ENCODE measurements at places on chromosomes 2 and 18.

GRCh38 chr18:79707671-79708070 is 28.1 kb downstream of the CTDP1 start:
- DNase-seq = no peak

DNA sequence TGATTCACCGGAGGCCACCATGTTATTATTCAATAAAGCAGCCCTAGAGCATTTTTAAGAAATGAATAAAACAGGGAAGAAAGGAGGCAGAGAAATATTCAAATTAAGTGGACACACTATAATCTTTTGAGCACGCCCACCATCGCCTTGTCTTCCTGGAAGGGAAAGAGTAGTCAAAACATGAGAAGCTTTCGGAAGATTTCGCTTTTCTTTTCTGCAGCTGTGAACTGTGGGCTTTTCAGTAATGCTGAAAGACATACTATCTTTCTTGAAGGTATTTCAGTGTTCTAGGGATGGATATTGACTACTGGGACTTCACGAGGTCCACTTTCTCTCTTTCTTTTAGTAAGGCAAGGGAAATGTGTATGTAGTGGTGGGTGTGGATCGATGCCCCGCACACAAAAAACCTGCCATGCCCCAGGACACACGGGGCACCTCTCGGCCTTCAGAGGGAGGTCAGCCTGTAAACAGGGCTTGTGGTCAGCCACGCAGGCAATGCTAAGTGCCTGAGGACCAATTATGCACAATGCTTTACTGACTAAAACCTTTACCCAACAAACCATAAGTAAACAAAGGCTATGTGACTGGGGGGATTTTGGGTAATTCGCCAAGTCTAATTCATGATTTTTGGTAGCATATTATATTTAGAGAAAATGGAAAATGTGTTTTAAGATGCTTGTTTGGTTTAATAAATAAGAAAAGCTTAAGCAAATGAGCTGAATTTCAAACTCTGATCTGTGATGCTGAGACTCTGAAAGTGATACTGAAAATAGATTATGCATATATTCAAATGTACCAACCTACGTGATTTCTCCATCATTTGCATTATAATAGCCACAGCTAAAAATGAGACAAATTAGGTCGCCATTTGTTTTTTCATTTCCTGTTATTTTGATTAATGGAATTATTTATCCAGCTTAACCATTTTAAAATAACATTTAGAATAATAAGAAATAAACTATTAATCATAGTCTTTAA is 130.5 kb downstream of the ZNF516 start:
- DNase-seq = no peak

GRCh38 chr18:3499501-3499900 is 49.5 kb downstream of the TGIF1 start:
- no peak for DNase-seq

DNA sequence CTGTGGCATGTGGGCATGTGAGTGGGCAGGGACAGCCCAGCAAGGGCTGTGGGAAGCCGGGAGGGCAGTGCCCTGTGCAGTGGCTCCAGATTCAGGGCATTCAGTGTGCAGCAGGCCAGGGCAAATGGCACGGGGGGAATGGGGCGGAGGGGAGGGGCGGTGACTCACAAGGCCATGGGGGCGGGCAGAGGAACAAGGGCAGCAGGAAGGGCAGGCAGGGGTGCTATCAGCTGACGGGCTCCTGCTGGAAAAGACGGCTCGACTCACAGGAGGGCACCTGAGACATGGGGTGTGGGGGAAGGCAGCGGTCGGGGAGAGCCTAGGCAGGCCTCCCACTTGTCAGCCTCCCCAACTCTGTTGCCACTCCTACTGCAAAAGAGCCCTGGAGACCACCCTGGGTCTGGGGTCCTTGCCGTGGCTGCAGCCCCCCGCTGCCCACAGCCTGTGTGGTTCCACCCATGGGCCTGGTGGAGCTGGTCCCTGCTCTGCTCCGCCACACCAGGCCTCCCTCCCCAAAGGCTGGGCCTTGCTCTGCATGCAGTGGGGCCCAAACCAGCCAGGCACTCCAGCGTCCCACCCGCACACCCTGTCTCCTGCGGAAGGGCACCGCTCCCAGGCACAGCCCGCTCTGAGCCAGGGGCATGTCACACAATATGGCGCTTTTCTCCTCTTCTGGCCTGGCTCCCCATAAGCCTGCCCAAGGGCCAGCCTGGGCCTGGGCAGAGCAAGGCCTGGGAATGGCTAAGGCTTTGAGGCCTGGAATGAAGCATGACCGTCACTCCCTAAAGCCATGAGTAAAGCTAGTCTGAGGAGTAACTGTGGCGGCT is 25.9 kb downstream of the HS6ST1 start:
- DNase-seq = no peak

- no peak for DNase-seq
Observed at GRCh38 chr2:61363580-61363979, 107.3 kb downstream of the USP34 start.

GRCh38 chr18:61738488-61738887 is 154.3 kb downstream of the RNF152 start:
- no peak for DNase-seq

DNA sequence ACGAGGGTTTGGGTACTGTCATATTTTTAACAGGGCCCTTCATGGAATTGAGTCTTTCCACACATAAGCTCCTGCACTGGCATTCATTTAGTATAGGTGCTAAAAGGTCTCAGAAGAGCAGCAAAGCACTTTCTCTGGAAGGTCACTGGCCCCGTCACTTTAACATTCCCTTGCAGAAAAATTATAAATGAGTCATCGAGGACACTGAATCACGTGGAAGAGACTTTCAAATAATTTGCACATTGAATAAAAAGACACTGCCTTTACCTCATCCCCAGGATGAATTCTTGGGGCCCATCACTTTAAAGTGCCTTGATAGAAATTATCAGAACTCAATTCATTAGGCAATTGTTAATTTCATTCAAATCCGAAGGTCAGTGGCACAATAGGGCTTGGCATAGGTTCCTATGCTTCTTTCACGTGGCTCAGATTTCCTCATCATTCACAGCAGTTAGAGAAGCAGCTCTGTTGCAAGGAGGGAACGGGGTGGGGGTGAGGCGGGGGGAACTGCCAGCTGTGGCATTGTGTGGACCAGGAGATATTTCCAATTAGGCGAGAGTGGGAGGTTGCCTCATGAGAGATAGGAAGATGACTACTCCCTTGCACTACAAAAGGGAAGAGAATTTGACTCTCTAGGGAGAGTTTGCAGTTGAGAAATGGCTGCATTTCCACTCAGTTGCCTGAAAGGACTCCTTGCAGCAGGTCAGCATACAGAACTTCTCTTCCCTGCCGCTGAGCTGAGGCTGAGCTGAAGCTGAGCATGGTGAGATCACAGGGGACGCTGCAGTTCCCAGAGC is 86.3 kb upstream of the NPAS2 start:
- DNase-seq = no peak

GRCh38 chr18:49988733-49989132 is 175.4 kb upstream of the ACAA2 start:
- no peak for DNase-seq

- no peak for DNase-seq
Observed at GRCh38 chr2:110182449-110182848, 22.4 kb downstream of the NPHP1 start.

- no peak for DNase-seq
Observed at GRCh38 chr18:35497027-35497369, 762 bp downstream of the INO80C start.

DNA sequence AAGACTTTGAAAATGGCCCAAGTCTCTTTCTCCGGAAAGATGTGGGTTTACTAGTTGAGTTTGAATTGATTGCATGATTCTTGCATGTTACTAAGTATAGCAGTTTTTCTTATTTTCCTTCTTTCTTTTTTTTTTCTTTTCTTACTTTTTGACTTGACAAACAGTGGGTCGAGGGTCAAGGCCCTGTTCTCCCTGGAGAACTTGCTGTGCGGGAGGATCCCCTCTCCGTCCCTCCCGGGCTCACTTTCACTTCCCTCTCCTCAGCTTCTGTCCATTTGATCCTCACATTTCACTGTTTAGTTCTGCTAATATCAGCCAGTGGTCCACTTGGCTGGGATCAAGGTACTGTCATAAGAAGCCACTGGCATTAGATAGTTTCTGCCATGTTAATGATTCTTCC is 767.4 kb downstream of the TDRD15 start:
- DNase-seq = no peak

GRCh38 chr2:138171244-138171643 is 207.0 kb downstream of the HNMT start:
- no peak for DNase-seq

- no peak for DNase-seq
Observed at GRCh38 chr2:39215545-39215944, 28.2 kb downstream of the CDKL4 start.

- no peak for DNase-seq
Observed at GRCh38 chr2:70854411-70854810, 18.8 kb upstream of the CD207 start.

DNA sequence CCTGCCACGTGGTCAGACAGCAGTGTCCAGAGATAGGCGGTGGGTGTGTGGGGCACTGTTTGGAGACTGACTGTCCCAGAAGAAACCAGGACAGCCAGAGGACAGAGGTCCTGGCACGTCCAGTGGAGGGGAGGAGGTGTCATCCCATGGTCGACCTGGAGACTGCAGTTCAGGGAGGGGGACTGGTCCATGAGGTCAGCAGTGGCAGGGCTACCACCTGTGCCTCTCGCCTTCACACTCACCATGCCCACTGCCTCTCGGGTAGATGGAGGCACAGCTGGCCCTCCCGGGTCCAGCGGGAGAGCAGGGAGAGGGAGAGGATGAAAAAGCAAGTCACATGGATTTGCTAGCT is 53.9 kb downstream of the INHBB start:
- no peak for DNase-seq

DNA sequence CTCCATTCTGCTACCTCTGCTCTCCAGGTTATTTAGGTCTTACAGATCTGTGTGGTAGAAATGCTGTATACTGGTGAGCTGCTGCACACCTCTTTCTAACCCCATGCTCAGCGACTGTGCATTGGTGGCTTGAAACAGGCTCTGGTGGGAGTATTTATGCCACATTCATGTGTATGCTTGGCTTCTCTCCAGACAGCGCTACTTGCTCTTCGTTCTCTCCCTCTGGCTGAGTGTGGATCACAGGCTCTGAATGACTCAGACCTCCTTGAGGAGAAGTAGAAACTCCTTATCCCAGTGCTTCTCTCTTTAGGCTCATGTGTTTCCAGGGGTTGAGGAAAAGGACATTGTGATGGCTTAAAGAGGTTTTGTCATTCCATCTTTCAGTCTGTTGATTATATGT is 54.9 kb downstream of the FHOD3 start:
- DNase-seq = no peak

DNA sequence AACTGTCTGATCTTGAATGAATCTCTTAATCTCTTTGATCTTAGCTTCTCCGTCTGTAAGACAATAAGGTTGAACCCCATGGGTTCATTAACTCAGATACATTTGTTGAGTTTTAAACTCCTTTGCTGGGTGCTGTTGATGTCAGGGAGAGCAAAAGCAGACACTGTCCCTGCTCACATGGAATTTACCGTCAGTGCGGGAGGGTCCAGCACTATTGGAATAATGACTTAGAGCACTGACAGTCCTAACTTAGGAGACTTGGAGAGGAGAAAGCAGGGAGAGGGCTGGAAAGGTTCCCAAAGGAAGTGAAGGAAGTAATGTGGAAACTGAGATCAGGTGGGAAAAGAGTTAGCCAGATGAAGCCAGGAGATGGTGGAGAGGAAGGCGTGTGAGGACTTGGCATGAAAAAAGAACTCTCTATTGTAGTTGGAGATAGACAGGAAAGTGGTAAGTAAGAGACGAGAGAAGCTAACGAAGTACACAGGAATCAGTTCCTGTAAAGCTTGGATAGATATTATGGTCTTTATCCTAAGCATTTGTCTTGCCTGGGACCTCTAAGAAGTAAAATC is 141.4 kb upstream of the SERTAD2 start:
- DNase-seq = no peak

GRCh38 chr18:10930076-10930475 is 219.3 kb downstream of the PIEZO2 start:
- no peak for DNase-seq

GRCh38 chr2:175168564-175168945 is 552 bp upstream of the ATF2 start:
- DNase-seq = no peak

DNA sequence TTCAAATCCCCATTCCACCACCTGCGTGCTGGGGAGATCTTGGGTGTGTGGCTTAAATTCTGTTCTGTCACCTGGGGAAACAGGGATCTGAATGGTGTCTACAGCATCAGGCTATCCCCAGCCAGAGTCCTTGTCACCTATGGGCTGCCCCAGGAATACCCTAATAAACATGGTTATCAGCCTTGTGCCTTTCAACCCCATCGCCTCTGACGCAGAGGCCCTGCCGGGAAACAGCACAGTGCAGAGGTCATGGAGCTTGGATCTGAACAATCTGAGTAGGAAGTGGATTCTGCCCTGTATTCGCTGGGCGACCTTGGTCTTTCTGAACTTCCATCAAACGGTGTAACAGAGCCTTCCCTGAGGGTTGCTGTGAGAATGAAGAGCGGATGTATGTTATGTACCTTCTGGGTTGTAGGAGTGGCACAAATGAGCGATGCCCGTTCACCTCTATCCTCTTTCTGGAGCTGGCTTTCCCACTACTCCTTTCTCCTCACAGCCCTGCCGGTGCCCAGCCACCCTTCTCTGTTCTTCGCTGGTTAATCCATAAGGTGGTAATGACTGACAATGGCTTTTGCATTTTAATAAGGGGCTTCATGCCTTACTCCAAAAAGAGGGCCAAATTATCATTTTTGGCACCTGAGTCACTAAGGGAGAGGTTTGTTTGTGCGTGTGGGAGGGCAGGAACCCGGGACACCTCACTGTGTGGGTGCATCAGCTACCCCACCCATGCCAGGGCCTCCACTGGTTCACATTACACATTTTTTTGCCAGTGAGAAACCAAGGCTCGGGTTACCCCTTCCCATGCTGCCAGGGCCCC is 256.5 kb downstream of the MYCN start:
- no peak for DNase-seq

- no peak for DNase-seq
Observed at GRCh38 chr2:223047260-223047761, 4.7 kb upstream of the KCNE4 start.

- no peak for DNase-seq
Observed at GRCh38 chr2:16640867-16641266, 24.8 kb downstream of the CYRIA start.

- DNase-seq = no peak
Observed at GRCh38 chr18:76273036-76273545, 222.0 kb downstream of the ZNF516 start.

DNA sequence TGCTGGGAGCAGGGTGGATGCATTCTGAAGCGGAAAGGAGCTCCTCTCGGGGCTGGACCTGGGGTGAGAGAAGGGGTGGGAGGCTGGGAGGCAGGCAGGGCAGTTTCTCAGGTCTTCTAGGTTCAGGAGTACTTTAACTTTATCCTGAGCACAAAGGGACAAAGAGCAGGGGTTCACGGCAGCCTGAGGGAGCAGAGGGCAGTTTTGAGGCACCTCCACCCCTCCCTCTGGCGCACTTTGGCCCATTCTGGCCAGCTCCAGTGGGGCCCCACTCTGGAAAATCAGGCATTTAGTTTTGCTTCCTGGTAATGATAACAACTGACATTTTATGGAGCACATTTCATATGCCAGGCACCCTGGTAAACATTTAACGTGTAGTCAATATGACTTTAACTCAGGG is 14.3 kb downstream of the B3GNT7 start:
- DNase-seq = no peak

GRCh38 chr2:67851956-67852824 is 210.6 kb downstream of the C1D start:
- DNase-seq = no peak

- DNase-seq = no peak
Observed at GRCh38 chr18:709771-710170, 2.7 kb downstream of the ENOSF1 start.
